ENCODE measurements at places on chromosomes 7 and 10. TPM values are rescaled to one million over a fixed set of nuclear protein-coding genes. Genes with fewer than 3 reads are reported as not detected.

DNA sequence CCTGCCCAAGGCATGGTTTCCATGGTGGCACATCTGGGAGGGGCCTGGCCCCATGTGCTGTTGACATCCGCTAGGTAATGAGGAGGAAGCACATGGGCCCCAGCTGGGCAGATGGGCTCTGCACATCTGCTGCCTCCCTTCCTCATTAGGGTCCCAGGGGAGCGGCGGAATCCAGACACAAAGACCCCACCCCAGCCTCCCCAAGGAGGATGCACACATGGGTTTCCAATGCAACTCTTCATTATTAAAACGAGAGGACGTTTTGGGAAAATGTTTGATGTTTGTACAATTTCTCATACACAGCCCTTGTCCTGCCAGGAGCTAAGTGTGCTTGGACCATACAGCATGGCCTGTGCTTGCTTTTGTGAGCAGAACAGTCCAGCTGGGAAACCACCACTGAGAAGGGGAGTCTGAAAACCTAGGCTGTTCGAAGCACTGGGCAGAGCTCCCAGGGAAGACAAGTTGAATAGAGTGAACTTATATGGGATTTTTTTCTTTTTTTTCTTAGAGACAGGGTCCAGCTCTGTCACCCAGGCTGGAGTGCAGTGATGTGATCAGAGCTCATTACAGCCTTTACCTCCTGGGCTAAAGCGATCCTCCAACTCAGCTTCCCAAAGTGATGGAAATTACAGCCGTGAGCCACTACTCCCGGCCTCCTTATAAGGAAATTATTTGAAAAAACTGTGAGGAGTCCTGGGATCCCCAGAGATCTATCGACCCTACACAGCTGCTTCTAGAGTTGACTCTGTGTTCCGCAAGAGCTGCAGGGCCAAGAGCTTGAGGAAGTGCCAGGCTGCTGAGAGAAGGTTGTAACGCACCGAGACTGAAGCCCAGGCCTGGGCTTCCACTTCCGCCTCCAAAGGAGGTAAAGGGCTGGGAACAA lies 23.4 kb downstream of the FAM107B start:
- peak; percentile 52 for DNase-seq

- no peak for DNase-seq
Measured at GRCh38 chr10:78063236-78063635, 29.6 kb downstream of the RPS24 start.

- no peak for DNase-seq
Measured at GRCh38 chr10:29634764-29635625, at the start of gene SVIL. Gene SVIL (minus strand): TSS chr10:29634971. CDS start chr10:29555058, 79,913 bp downstream.

GRCh38 chr7:32116436-32116835 lies 46.2 kb upstream of the PDE1C start:
- no peak for DNase-seq

GRCh38 chr10:82319074-82319473 lies 444.1 kb downstream of the NRG3 start:
- DNase-seq, result no peak

DNA sequence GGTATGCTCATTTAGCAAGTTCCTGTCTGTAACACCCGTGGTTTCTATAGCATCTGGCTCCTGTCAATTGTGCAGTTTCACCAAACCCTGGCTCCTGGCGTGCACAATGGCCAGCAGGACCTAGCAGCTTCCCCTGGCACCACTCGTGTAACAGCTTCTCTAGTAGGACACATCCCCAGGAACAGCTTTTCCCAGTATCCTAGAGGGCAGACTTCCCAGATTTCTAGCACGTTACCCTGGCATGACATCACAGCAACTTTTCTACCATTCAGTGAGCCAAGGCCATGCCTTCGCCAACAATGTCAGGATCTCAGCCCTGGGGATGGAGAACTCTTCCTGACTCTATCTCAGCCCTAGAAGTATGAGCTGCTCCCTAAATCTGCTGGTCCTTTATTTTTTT lies 6.5 kb downstream of the YME1L1 start:
- no peak for DNase-seq

- no peak for DNase-seq
Measured at GRCh38 chr10:44307691-44308090, 77.2 kb downstream of the CXCL12 start.

DNA sequence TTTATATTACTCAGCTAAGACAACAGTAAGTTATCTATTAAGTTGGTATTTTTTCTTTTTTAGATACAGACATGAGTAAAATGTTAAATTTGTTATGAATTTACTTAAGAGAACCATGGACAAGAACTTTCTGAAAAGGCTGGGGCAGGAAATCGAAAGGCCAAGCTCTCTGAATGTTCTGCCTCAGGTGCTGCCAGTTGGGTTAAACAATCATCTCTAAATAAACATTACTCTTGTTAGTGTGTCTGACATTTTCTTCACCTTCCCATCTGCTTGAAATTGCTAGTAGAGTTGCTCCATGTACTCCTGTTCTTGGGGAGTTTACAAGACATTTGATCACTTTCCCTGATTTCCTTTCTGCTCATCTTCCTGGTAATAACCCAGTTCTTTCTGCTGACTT lies 87.5 kb downstream of the ANKRD7 start:
- no peak for DNase-seq

GRCh38 chr7:137695494-137695893 lies 151.3 kb downstream of the DGKI start:
- DNase-seq, result no peak

DNA sequence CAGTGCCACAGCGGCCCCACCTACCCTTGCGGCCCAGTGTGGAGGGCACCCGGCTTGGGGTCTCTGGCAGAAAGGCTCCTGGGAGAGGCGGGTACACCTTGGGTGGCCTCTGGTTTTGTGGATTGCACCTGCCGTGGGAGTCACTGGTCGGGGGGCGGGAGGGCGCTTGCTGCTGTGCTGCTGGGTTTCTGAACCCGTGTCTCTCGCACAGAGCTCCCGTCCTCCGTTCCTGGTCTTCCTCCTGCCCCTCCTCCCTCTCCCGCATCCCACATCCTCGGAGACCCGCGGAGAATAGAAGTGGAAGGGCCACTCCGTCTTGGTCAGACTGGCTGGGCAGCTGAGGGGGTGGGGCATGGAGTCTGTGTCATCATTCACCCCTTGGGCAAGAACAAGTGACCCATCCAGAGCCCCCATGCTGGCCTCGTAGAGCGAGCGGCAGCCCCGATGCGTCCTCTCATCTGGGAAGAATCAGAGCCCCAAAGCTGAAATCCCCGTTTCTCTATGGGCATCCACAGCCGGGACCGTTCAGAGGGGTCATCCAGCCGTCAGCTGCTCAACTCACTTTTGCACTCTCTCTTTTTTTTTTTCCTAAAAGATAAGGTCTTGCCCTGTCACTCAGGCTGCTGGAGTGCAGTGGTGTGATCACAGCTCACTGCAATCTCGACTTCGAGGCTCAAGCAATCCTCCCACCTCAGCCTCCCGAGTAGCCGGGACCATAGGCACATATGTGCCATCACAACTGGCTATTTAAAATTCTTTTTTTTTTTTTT lies 4.0 kb downstream of the MAFK start:
- no peak for DNase-seq

GRCh38 chr10:69757553-69758309 lies 44.0 kb upstream of the COL13A1 start:
- DNase-seq, result peak; percentile 82

DNA sequence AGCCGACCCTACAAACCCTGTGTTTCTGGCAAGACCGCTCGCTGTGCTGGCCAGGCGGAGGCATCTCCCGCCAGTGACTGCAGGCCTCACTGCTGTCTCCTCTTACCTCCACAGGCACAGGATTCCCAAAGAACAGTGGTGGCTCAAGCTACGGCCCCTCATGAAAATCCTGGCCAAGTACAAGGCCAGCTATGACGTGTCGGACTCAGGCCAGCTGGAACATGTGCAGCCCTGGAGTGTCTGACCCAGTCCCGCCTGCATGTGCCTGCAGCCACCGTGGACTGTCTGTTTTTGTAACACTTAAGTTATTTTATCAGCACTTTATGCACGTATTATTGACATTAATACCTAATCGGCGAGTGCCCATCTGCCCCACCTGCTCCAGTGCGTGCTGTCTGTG lies 36.2 kb downstream of the PITRM1 start:
- DNase-seq, result no peak

DNA sequence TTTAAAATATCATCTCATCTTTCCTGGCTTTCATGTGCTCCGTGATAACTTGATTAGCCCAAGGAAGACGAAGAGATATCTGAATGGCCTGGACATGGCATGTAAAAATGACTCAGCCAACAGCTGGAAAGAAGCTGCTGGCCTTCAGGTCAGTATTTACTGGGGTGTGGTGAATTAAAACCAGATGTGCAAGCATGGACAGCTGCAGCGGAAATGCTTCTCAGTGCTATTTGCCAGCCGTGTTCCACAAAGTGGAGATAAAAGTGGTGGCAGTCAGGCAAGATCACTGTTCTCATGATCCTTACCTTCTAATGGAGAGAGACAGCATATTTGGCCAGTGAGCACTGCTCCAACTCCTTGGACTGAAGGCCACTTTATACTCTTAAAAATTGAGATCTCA lies 203.1 kb upstream of the VSTM2A start:
- peak; percentile 70 for DNase-seq

GRCh38 chr7:112531675-112532074 lies 50.9 kb downstream of the LSMEM1 start:
- DNase-seq, result no peak

DNA sequence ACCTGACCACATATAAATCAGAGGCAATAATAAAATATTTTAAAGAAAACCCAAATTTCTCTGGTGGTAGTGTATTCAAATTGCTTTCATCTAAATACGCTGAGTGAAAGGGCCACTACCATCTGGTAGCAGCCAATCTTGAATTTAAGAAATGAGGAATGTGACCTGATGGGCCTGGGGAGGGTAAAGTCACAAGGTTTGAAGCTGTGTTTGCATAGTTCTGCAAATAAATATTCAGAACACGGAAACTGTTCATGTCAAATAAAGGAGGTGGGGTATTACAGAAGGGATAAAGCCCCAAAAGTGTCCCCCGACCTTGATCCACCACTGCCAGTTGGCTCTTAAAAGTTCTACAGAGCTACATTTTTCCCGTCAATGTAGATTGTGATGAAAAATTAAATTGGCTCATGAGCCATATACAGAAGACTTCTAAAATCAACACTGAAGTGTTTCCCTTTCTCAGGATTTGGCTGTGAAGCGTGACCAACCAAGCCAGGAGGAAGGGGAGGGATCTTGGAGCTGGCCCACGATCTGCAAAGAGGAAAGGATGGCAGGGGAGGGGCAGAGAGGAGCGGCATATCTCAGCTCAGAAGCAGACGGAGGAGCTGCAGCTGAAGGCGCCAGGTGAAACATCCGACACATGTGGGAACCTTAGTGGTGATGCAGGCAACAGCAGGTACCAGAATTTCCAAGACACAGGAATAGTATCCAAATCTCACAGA lies 39.6 kb downstream of the MPP7 start:
- DNase-seq, result no peak

DNA sequence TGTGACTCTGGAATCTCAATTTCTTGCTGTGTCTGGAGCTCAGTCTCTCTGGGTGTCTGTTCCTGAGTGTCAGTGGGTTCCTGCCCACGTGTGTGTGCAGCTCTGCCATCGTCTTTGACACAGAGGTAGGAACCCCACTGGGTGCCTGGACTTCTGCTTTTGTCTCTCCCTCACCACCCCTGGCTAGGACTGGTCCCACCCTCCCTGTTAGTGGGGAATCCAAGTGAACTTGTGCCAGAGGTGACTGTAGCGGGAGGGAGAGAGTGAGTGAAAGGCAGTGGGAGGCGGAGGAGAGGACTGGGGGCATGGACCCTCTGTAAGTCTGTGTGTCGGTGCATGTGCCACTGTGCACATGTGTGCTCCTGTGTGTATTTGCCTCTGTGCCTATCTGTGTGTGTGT lies 299.9 kb upstream of the ZMIZ1 start:
- DNase-seq, result no peak

- no peak for DNase-seq
Measured at GRCh38 chr7:41096917-41097316, 606.0 kb downstream of the INHBA start.

- DNase-seq, result no peak
Measured at GRCh38 chr7:89796481-89796880, 357.8 kb upstream of the STEAP1 start.

DNA sequence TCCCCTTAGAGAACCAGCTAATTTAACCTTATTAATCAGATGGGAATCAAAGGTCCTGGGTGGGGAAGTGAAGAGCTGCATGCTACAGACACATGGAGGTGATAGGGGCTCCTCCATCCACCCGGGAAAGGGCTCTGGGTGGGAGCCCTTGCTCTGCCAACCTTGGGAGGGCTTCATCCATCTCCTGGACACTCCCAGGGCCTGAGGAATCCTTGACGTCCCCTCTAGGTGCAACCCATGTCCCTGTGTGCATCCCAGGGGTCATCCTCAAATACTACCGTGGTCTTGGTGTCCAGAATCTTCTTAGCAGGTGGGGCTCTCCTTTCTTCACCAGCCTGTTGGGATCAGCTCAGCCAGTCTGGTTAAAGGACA lies 55.4 kb upstream of the IGFBP3 start:
- no peak for DNase-seq

DNA sequence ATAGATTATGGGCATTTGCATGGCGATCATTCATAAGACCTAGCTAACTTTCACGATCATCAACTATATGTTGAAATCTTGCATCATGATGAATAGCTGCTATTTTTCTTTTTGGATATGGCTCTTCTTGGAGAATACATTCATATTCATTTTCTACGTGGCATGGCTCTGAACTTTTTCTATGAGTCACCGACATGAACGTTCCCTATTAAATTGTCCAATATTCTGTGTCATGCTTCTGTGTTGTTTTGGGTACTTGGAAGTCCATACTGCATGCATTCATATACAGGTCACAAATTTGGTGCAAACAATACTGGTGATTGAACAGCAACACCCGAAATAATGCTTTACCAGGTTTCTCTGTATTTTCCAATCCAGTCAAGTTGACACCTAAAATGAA lies 37.9 kb upstream of the ANKRD1 start:
- DNase-seq, result no peak

- no peak for DNase-seq
Measured at GRCh38 chr7:139588632-139589031, 65.1 kb downstream of the CLEC2L start.

- peak; percentile 57 for DNase-seq
Measured at GRCh38 chr7:131007439-131008330, 273.7 kb upstream of the KLF14 start.

DNA sequence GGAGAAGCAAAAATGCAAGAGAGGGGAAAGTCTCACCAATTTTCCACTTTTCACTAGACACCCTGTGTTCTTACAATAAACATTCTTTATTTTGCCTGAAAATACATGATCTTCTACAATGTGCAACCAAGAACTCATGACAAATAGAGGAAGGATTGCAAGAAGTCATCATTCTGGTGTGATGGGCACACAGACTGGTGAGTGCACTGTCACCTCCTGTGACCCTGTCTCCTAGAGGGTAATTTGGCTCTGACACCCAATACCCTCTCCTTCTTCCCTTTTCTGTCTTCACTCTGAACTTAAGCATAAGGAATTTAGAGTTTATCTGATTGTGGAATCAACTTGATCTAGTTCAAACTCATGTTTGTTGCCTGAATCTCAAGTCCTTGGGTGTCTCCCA lies 153.7 kb downstream of the SH2D4B start:
- no peak for DNase-seq

TMEM178B gene
- polyA plus RNA-seq, result 0.20 TPM

NRCAM gene
- polyA plus RNA-seq, result 1.1 TPM

INTS15 gene
- polyA plus RNA-seq, result 39.1 TPM

ASB10 gene
- polyA plus RNA-seq, result not detected

KMT2C gene
- 8.0 TPM for polyA plus RNA-seq

BPGM gene
- polyA plus RNA-seq, result 17.4 TPM

NYAP1 gene
- polyA plus RNA-seq, result 6.0 TPM

Data from SK-N-SH (cell line).